ENCODE measurements at places on chromosomes 7 and 10.
A peak's percentile ranks its signal among the peaks of the same experiment; 100 is the strongest.

DNA sequence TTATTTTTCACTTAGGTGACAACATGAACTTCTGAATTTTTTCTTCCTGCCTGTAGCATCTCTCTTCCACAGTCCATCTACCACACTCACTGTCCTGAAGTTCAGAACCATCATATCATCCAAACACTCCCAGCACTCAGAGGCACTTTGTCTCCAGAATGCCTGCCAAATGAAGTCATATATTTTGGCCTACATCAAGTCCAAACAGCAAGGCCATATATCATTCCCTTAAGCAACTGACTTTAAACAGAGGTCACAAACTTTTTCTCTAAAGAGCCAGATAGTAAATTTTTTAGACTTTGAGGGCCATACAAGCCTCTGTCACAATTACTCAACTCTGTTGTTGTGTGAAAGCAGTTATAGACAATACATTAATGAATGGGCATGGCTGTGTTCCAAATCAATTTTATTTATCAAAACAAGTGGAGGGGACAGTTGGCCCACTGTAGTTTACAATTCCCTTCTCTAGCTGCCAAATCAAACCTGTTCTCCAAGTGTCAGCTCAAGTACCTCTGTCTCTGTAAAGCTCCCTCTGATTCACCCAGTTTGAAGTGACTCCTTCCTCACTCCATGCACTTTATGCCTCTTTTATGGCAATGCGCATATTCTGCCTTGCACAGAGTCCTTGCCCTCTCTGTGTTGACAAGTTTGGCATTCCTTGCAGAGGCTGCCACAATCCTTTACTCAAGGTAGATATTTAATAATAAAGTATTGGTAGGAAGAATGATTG is 305.7 kb downstream of the FZD1 start:
- no peak for DNase-seq

DNA sequence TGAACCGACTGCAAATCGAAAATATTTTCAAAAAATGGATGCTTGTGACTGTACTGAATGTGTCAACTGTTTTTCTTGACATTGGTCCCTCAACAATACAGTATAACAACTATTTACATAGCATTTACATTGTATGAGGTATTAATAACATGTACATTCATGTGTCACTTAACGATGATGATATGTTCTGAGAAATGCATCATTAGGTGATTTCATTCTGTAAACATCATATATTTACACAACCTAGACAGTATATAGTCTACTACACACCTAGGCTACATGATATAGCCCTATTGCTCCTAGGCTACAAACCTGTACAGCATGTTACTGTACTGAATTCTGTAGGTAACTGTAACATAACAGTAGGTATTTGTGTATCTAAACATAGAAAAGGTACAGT is 39.7 kb downstream of the SIRT1 start:
- DNase-seq: no peak

DNA sequence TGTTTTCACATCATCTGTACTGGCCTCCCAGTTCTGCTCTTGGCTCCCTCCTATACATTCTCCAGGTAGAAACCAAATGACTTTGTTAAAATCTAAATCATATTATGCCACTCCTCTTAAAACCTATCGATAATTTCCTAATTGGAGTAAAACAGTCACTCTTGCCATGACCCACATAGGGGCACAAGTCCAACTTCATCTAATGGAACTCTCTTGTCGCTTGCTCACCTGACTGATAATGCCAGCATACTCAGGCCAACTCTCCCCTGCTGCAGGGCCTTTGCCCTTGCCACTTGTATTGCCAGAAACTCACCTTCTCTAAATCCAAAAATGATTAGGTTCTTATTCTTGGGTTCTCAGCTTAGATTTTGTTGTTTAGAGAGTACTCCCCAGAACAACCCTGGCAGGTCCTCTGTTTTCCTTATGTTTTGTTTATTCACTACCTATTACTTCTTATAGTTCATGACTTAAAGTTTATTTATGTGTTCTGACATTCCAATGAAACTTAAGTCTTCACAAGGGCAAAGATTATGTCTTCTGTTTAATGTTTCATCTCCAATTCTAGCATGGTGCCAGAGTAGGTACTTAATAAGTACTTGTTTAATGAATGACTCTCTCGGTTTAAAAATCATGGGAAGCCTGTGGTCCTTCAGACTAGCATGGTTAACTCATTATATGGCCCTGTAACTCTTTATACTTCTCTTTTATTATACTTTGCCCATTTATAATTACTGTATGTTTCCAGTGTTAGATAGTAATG is 345.9 kb upstream of the SMIM30 start:
- DNase-seq: no peak

- peak; percentile 14 for DNase-seq
Measured at GRCh38 chr7:23863209-23863787, 153.3 kb downstream of the STK31 start.

DNA sequence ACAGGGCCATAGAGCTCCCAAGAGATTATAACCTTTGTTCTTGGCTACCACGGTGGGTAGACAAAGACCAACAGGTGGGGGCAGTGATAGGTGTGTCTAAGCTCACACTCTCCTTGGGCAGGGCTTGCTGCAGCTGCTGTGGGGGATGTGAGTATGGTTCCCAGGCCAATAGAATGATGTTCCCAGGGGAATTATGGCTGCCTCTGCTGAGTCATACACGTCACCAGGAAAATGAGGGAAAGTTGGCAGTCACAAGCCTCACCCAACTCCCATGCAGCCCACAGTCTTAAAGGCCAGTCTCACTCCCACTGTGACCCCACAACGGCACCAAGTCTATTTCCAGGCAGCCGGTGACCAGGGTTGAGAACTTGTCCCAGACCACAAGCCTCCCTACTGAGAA is 453.4 kb upstream of the PODXL start:
- no peak for DNase-seq

GRCh38 chr10:59373071-59373470 is 10.7 kb upstream of the FAM13C start:
- DNase-seq: no peak

- DNase-seq: no peak
Measured at GRCh38 chr10:4649886-4650508, 176.0 kb upstream of the AKR1E2 start.

DNA sequence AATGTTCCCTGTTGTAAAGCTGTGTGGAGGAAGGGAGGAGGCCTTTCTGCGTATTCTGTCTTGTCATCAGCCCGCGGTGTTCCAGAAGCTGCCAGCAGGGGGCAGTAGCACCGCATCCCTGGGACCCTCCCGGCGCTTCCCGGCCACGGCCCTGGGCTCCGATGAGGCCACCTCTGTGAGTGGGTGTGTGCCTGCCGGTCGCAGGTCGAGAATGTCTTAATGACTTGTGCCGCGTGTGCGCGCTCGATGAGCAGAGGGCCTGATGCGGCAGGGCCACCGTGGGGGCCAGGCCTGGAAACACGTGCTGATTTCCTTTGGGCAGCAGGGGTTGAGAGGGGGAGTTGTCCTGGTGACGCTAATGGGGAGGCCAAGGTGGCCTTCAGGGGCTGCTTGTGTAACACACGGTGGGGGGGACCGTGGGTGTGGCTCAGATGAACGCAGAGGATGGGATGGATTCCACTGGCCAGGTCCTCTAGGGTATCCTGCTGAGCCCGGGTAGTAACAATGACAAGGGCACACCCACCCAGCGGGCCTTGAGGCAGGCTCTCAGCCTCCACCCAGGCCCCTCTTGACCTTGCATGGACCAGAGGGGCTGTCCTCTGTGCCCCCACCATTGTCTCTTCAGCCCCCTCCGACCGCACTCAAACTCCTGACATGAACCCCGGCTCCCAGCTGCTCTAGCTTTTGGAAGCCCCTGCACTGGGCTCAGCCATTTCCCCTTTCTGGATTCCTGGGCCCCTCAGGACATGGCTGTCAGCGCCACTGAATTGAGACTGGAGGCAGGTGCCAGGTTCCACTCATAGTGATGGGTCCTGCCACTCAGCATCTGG is 135.9 kb upstream of the PODXL start:
- DNase-seq: peak; percentile 3

DNA sequence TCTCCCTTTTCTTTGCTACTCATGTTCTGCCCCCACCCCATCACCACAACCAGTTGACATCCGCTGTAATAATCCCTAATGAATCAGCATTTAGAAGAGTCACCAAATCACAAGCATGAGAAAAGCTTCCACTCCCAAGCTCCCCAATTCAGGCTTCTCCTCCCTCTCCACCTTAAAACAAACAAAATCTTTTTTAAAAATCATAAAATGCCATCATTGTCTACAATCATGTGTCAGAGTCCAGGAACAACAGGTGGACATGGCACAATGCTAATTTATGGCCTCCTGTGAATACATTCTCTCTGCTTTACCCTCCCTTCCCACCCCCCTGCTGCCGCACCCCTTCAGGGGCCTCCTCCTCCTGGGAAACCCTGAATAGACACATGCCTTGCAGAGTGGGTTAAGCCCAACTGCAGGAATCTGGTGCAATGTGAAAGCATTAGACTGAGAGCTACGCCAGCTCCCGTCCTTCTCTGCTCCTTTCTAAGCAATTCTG is 3.7 kb downstream of the LRRC4 start:
- DNase-seq: no peak

DNA sequence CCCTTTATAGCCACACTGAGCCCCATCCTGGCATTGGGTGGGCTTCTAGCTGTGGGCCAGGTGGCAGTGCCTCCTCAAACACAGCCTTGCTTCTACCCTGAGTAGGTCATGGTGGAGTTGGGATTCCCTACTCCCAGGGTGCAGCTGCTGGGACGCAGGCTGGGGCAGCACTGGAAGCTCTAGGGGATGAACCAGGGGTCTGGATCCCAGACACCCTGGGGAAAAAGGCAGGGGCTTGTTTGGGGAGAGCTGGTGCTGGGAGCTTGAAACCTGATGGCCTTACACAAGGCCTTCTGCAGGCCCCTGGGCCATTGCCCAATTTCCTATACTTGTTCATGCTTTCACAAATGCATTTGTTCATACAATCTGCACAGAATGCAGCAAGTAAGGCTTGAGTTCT is 103.7 kb upstream of the CTBP2 start:
- no peak for DNase-seq

GRCh38 chr7:1882451-1882850 is 212.4 kb downstream of the ELFN1 start:
- no peak for DNase-seq

- DNase-seq: no peak
Measured at GRCh38 chr10:124574456-124575070, 112.9 kb downstream of the LHPP start.

GRCh38 chr7:153158149-153158548 is 398.6 kb downstream of the ACTR3B start:
- DNase-seq: no peak

DNA sequence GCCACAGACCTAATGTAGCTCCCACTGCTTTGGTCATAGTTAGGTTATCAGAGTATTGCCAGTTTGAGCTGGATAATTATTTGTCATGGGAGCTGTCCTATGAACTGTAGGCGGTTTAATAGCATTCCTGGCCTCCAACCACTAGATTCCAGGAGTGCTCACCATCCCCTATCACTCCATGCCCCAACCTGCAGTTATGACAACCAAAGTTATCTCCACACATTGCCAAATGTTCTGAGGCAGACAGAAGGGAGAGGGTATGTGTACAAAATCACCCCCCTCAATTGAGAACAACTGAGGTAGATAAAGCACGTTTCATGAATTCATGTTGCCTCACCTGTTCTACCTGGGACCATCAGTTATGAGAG is 119.0 kb upstream of the CACUL1 start:
- DNase-seq: no peak

GRCh38 chr7:70512761-70513160 is 619.2 kb upstream of the GALNT17 start:
- DNase-seq: no peak

- no peak for DNase-seq
Measured at GRCh38 chr7:42011846-42012245, 225.2 kb downstream of the GLI3 start.

GRCh38 chr7:159141660-159142059 is 3.0 kb downstream of the VIPR2 start:
- no peak for DNase-seq

GRCh38 chr7:14902589-14903067 is at the start of gene DGKB:
DGKB (minus strand) TSS chr7:14902751.
- no peak for DNase-seq

DNA sequence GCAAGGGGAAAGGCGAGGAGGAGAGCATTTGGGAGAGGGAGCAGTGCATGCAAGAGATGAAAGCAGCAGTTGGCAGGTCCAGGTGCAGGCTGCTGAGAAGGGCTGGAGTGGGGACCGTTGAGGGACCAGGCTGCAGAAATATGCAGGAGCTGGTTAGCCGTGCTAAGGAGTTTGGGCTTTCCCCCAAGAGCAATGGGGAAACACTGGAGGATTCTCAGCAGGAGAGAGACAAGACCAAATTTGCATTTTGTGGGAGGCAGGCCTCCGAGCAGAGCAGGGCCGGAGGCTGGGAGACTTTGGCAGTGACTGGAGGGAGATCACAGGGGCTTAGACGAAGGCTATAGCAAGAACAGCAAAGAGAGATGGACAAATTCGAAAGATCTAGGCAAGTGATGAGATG is 11.8 kb downstream of the BTBD16 start:
- no peak for DNase-seq

GRCh38 chr7:3591944-3592343 is 290.9 kb downstream of the SDK1 start:
- DNase-seq: no peak

DNA sequence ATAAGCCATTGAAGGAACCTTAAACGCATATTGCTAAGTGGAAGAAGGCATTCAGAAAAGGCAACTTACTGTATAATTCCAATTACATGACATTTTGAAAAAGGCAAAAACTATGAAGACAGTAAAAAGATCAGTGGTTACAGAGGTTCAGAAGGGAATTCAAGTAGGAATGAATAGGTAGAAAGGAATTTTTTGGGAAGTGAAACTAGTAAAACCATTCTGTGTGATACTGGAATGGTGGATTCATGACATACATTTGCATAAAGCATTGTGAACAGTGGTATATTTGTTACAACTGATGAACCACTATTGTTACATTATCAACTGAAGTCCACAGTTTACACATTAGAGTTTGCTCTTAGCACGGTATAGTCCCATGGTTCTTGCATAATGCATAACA is 114.2 kb upstream of the GPR22 start:
- no peak for DNase-seq

GRCh38 chr10:118047157-118047719 is 497 bp upstream of the RAB11FIP2 start:
- DNase-seq: no peak

- DNase-seq: peak; percentile 68
Measured at GRCh38 chr10:103416436-103417147, 20.2 kb downstream of the PDCD11 start.

GRCh38 chr10:110212119-110213006 is 5.0 kb downstream of the MXI1 start:
- DNase-seq: peak; percentile 65

GRCh38 chr7:116593359-116594075 is 68.7 kb downstream of the CAV1 start:
- DNase-seq: no peak
